ENCODE measurements at places on chromosomes 12 and 14. TPM values are rescaled to one million over a fixed set of nuclear protein-coding genes. Genes with fewer than 3 reads are reported as not detected.
A peak's percentile ranks its signal among the peaks of the same experiment; 100 is the strongest.

LMNTD1 gene
- not detected for total RNA-seq

RFLNA gene
- total RNA-seq, result not detected

MYH7 gene
- not detected for total RNA-seq

INHBC gene
- total RNA-seq, result not detected

C12orf42 gene
- total RNA-seq, result 7.1 TPM

CARMIL3 gene
- total RNA-seq, result not detected

MPHOSPH9 gene
- total RNA-seq, result 57.7 TPM

DHRS2 gene
- not detected for total RNA-seq

CIROP gene
- not detected for total RNA-seq

TEX22 gene
- 0.60 TPM for total RNA-seq

TMEM233 gene
- total RNA-seq, result not detected

DNA sequence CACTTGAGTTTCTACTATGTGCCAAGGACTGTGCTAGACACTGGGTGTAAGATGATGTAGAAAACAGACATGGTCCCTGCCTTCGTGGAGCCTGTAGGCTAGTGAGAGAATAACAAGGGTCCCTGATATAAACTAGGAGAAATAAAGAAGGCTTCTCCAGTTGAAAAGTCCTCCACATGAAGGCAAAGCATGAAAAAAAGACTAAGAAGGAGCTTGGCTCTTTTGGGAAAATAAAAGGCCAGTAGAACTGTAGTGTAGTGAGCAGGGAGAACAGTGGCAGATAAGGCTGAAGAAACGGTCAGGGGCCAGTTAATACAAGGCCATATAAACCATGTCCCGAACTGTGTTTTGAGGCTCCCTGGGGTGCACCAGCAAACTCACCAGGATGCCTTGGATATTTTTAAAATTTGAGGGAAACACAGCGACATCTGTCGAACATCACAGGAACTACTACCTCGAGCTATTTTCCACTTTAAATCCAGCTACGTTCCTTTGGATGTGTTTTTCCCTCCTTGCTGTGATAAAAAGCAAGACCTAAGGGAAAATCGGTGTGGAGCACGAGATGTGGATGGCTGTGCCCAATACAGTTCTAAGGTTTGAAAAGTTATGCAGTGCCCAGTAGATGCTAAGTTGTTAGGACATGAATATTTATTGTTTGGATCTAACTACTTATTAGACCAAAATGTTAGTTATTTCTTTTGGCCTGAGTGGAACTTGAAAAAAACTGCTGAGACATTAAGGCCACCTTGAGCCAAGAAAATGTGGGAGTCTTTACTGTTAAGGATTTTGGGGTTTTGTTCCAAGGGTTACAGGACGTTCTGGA is 8.5 kb upstream of the CFL2 start:
- DNase-seq, result peak; percentile 22

DNA sequence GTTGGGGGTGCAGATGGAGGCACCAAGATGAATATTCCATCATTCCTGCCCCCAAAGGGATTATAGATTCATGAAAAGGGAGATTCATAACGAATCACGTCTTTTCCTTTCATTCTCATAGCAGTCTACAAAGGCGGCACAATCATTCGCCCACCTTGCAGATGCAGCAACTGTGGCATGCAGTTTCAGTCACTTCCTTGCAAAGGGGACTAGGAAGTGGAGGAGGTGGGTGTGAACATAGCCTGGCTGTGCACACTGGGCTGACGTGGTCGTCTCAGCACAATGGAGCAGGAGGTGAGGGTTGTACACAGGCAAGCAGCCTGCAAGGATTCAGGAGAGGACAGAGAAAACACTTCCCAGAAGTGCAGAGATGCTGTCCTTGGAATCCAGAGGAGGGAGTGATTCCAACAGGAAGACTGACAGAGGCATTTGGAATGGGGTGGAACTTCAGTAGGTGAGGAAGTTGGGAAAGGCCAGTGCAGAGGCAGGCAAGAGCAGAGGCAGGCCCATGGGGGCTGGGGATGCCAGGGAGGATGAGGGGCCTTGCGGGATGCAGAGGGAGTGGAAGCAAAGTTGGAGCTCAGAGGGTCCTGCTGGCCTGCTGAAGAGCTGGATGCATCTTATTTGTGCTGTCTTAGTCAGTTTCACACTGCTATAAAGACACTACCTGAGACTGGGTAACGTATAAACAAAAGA is 21.9 kb upstream of the PPP2R5C start:
- no peak for DNase-seq

GRCh38 chr12:111089616-111090015 is 169.2 kb upstream of the MYL2 start:
- DNase-seq, result no peak

GRCh38 chr12:94754653-94755052 is 104.3 kb upstream of the TMCC3 start:
- no peak for DNase-seq

GRCh38 chr12:120751389-120751788 is 25.8 kb downstream of the ACADS start:
- DNase-seq, result no peak

DNA sequence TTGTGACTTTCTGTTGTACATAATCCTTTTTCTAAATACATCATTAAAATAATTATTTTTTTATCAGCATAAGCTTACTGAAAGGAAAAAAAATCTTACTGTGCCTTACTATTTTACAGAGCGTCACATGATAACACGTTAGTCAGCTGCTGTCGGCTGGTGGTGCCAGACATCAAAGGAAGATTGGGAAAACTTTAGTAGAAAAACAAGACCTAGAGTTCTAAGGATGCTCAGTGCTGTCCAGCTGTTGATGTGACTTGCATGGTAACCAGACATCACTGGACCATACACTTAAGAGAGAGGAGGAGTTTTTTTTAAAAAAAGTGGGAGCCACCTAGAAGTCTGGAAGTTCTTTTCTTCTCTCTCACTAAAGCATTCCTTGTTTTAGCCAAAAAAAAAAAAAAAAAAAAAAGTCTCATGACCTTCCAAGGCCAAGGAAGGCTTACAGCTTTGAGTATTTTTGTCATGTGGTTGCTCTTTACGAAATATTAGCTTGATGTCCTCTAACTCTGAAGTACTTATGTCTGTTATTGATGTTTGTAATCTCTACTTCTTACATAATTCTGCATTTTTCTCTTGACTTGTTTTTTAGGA is 4.5 kb downstream of the RASSF8 start:
- no peak for DNase-seq

- DNase-seq, result no peak
Observed at GRCh38 chr12:90794212-90794611, 160.8 kb downstream of the CCER1 start.

- DNase-seq, result no peak
Observed at GRCh38 chr14:52072266-52072780, 3.5 kb upstream of the NID2 start.

DNA sequence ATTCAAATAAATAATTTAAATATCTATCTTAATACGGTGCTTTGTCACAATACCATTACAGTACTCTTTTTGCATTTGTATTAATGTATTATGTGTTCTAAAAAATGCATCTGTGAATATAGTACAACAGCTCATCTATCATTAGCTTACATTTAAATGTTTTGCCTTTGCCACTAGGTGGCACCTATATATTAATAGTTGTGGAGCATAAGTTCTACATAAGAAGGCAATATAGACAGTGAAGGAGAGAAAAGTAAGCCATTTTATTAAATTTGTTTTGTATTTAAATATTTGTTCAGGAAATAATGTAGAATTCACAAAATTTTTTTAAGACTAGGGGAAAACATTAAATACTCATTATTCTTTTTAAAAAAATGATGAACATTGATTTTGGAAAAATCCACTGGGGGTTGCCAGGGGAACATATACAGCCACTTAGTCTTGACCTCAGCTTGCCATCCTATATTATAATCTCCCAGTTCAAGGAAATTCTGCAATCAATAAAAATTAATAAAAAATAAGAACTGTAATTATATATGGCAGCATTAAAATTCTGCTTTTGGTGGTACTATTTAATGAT is 9.8 kb downstream of the CCER1 start:
- no peak for DNase-seq

- DNase-seq, result no peak
Observed at GRCh38 chr12:112843287-112843686, 51.7 kb downstream of the RPH3A start.

DNA sequence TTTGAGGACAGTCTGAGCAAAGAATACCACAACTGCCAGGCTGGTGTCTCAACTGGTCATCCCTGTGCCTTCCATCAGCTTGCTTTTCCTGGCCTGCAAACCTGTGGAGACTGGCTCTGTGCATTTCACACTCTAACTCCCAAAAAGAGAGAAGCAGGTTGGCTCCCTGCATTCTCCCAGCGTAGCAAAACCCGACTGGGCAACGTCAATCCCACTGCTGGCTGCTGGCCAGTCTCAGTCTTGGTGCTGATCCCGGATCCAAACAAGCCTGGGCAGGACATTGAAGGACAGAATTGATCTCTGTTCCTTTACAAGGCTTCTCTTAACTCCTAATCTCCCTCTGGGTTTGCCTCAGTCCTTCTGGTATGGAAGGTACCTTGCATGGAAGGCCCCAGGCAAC is 65.4 kb downstream of the FZD10 start:
- DNase-seq, result no peak

GRCh38 chr14:61106959-61107641 is 126.1 kb downstream of the SLC38A6 start:
- no peak for DNase-seq

DNA sequence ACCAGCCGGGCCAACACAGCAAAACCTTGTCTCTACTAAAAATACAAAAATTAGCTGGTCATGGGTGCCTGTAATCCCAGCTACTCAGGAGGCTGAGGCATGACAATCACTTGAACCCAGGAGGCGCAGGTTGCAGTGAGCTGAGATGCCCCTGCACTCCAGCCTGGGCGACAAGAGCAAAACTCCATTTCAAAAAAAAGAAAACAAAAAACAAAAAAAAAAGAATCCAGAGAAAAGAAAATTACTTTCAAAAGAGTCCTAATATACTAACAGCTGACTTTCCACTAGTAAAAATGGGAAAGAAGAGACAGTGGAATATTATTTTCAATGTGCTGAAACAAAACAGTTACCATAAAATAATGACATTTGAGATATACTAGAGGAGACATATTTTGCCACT is 8.3 kb upstream of the INSM2 start:
- no peak for DNase-seq

DNA sequence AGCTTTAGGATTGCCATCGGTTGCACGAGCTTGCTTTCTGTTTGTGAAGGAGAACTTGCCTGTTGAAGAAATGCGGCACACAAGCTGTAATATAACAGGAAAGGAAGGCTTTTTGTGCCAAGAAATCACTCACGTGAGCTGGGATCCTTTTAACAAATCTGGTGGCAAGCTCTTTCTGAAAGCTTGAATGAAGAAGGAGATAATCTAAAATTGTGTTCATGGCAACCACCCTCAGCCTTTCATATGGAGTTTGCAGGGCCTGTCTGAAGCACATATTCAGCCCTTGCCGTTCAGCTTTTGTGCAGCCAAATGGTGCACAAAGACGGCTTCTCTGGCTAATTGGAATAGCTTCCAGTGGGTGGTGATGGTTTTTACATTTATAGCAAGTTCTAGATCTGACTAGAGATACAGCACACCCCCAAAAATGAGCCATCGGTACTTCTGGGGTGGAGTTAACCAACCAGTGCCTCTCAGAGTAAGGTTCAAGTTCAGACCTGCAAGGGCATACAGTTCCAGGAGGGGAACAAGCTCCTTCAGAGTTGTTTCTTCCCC is 107.4 kb downstream of the AEBP2 start:
- DNase-seq, result no peak

GRCh38 chr14:75980856-75981255 is 939 bp downstream of the TGFB3 start:
- no peak for DNase-seq

- DNase-seq, result no peak
Observed at GRCh38 chr14:21449899-21450216, 6.1 kb downstream of the CHD8 start.

GRCh38 chr14:102538602-102539543 is 29.3 kb upstream of the ANKRD9 start:
- DNase-seq, result no peak

- DNase-seq, result no peak
Observed at GRCh38 chr12:5177096-5177495, 133.4 kb downstream of the KCNA5 start.

- no peak for DNase-seq
Observed at GRCh38 chr12:54421175-54421878, 2.3 kb upstream of the ITGA5 start.

- DNase-seq, result no peak
Observed at GRCh38 chr14:68976160-68977067, 2.7 kb downstream of the ACTN1 start.

DNA sequence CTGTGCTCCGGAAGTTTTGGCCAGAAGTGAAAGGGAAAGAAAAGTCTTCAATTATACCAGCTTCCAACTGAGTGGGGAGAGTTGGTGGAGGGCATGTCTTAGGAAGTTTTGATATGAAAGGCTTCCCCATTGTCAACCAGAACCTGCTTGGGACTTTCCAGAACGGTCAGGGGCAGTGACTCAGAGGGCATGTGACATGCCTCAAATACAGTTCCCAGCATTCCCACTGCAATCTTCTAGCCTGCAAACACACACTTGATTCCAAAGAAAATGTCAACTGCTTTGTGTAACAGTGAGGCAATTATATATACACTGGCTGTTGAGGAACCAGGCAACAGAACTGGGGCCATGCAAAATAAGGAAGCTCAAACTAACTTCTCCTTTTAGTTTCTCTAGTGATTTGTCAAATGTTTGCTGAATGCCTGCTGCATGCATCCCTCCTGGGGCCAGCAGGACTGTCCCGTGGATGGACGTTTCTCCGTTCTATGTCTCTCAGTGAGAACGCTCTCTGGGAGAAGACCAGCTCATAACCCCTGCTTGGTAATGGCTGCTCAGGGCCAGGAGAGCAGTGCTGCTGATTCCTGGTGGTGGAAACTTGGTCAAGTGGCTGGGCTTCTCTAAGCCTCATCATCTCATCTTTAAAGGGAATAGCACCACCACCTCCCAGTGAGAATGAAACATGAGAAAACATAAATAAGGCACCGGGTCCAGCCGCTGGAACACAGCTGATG is 18.3 kb downstream of the SLC25A47 start:
- no peak for DNase-seq

DNA sequence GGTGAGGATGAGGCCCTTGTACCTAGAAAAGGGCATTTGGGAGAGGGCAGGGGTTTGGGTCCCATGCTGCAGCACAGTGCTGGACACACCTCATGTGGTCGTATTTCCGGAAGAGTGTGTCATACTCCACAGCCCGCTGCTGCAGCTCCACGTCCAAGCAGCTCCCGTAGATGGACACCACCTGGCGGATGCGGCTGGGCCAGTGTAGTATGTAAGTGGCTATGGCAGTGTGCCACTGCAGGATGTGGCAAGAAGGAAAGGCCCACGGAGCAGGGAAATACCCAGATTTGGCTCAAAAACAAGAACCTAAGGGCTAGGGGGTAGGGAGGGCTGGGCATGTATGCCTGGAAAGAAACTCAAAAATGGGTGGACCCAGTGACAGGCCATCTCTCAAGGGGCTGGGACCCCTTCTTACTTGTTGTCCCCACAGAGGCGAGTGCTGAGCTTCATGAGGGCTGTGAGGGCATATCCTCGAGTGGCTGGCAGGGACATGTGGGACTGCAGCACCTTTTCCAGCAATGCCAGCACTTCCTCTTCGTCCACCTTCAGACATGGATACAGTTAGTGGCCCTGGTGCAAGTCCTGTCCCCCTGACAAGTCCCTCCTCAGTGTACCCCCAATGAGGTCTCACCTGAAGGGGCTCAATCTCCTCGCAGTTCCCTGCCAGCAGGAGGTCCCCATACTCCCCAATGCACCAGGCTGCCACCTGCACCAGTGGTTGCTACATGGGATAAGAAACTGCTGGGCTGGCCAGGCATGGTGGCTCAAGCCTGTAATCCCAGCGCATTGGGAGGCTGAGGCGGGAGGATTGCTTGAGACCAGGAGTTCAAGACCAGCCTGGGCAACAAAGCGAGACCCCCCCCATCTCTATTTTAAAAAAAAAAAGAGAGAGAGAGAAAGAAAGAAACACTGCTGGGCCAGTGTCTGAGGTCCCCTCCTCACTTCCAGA is 5.4 kb downstream of the AP1G2 start:
- no peak for DNase-seq

- no peak for DNase-seq
Observed at GRCh38 chr14:94408546-94409095, 20.2 kb upstream of the SERPINA1 start.

All from T-helper 17 cell (primary cell).